ENCODE measurements at places on chromosomes 11 and 22. TPM values are rescaled to one million over a fixed set of nuclear protein-coding genes. Genes with fewer than 3 reads are reported as not detected.

LARGE2 gene
- not detected for total RNA-seq

DNA sequence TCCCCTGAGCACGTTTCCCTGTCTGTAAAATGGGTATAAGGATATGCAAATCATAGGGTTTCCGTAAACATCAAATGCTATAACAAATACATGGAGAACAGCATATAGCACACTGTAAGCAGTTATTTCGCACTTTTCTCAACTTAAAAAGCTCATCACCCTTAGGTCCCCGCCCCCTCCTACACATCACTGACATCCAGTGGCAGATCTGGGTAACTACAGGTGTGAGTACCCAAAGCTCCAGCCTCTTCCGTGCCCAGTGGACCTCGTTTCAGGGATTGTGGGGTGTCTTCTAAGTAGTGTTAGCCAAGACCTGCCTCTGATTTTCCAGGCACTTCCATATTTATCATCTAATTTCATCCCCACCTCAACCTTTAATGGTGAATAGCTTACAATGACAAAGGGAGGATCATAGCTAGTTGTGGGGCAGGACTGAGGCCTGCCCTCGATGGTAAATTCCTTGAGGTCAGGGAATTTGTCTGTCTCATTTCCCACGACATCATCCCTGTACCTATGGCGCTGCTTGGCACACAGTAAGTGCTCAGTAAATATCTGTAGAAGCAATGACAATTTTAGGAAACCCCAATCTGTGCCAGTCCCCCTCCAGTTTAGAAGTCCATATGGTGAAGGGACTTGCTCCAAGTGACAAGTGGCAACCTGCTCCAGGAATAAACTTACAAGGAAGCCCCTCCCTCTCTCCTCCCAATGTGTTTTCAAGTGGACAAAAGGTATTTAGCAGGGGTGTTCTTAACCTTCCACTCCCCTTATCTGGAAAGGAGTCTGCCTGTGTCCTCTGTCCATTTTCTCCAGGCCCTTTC, 340.5 kb downstream of the TENM4 start:
- DNase-seq = peak; percentile 55

DNA sequence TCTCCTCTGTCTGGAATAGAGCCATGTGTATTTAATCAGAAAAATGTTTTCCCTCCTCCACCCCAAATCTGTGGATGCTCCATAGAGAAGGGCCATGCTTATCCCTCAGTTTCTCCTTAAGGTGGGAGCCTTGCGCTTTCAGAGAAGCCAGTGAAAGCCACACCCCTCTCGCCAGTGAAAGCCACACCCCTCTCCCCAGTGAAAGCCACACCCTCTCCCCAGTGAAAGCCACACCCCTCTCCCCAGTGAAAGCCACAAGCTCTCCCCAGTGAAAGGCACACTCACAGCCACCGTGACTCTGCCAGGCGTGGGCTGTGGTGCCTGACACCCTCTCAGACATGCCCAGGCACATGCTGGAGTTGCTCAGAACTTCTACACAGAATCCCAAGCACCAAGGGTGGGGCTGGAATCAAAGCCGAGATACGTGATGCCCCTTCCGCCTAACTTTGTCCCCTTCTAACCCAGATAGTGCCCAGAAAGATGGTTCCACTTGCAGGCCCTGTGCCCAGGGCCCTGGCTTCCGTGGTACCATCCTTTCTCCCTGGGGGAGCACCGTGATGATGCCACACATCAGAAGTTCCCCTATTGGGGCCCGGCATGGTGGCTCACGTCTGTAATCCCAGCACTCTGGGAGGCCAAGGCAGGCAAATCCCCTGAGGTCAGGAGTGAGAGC, 16.5 kb upstream of the PRR5 start:
- DNase-seq = peak; percentile 51

TP53I11 gene
- 3.9 TPM for total RNA-seq

DNA sequence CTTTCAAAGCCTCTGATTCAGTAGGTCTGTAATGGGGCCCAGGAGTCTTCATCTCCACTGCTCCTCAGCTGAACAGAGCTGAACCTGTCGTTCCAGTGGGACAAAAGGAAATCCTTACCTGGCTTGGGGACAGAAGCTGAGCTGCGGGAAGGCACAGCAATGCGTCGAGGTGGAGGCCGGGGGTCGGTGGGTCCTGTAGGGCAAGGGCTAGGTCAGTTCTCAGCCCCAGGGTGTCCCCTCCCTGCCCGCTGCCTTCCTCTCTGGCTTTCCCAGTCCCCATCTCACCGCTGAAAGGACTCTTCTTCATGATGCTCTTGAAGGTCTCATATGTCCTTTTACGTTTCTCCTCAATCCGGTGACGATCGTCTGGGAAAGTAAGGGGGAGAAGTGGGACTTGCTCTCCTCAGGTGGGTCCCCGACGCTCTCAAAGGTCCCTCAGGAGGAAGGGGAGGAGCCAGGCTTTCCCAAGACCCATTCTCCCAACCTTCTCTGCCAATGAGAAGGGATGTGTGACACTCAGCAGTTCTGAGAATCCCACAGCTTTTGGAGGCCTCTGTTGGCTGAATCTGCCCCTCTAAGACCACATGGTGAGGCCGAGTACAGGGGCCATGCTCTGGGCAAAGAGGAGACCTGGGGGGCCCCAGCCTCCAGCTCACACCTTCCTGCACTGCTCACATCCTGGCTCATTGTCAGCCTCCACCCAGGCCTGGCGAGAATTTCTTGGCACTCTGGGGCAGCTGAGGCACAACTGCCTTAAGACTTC, 7.0 kb downstream of the RELA start:
- no peak for DNase-seq

MRGPRE gene
- total RNA-seq = not detected

DEFB131B gene
- not detected for total RNA-seq

MEI1 gene
- 1.1 TPM for total RNA-seq

- no peak for DNase-seq
Observed at GRCh38 chr11:35377262-35377661, 42.1 kb downstream of the SLC1A2 start.

- DNase-seq = no peak
Observed at GRCh38 chr11:85935751-85936150, 80.6 kb downstream of the CCDC83 start.

SPTBN2 gene
- 0.18 TPM for total RNA-seq

TEX54 gene
- not detected for total RNA-seq

DNA sequence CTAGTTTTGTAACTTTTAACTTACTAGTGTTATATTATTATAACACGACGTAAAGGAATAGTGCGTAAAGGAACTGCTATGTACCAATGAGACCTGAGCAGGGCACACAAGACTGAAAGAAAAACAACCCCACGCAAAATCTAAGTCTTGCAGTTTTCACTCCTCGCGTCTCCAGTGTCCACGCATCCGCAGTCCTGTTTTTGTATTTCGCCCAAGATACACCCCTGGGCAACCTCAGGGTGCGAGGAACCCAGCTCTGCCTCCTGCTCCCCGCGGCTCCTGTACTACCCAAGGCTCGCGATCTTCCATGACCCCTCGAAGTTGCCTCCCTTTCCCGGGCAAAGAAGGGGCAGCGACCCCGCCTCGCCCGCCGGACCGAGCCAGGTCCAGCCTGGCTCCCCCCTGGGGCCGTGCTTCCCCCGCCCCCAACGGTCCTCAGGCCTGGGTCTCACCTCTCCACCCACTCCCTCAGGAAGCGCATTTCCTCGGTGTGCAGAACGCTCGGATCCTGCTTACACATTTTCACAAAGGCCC, 393 bp downstream of the ST13 start:
- DNase-seq = peak; percentile 18

DNA sequence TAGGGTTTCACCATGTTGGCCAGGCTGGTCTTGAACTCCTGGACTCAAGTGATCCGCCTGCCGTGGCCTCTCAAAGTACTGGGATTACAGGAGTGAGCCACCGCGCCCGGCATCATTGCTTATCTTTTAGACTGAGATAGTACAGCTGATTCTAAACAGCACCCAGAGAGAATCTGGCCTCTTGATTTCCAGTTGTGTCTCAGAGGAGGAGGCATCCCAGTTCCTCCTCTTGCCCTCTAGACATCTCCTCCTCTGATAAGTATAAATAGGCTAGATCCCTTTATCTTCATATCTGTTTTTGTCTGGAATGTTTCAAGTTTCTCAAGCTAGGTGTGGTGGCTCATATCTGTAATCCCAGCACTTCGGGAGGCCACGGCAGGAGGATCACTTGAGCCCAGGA, 7.0 kb downstream of the MARK2 start:
- no peak for DNase-seq

DNA sequence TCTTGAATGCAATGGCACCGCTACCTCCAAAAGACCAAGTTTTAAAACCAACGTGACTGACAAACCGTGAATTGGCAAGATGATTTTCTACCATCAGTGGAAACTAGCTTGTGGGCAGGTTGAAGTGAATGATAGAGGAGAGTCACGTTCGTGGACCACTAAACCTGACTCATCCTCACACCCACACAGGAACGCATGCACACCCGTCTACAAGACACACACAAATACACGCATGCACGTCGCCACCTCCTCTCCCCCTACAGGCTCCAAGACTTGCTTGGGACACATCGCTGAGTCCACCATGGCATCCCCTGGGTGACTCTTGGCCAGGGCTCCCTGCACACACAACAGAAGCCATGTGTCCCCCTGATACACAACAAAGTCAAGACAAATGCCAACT, 14.4 kb downstream of the TMPRSS6 start:
- no peak for DNase-seq

DNA sequence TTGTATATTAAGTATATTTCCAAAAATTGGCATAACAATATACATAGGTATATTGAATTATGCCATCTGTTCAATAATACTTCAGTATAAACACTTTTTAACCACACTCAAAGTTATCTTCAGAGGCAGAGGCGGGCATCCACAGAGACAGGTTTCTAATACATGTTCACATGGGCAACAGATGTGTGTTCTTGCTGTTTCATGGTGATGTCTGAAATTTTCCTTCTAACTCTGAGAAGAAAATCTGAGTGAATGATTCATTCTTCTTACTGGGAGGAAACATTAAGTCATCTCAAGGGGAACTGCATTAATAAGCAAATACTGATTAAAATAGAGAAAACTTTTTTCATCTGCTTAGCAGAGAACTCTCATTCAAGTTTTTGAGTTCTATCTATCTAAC, 1074.5 kb downstream of the LRRC4C start:
- peak; percentile 79 for DNase-seq

- DNase-seq = peak; percentile 22
Observed at GRCh38 chr22:24429411-24430365, 2.3 kb downstream of the ADORA2A start.

LRRN4CL gene
- 0.36 TPM for total RNA-seq

GRCh38 chr11:104142698-104143097, 21.2 kb downstream of the PDGFD start:
- no peak for DNase-seq

TMEM191C gene
- total RNA-seq = 0.28 TPM

TMA7B gene
- not detected for total RNA-seq

GRCh38 chr11:118528511-118528910, 1.2 kb downstream of the TTC36 start:
- DNase-seq = no peak

Data from IMR-90 (cell line).